Mesenteric fat pad (tissue), 1 donor: ENCODE measurements at places on chromosomes 7 and 10.
A peak's percentile ranks its signal among the peaks of the same experiment; 100 is the strongest.

GRCh38 chr7:60706-61105 lies 131.7 kb upstream of the FAM20C start:
- DNase-seq: peak; percentile 74

GRCh38 chr10:36200577-36200976 lies 558.5 kb upstream of the FZD8 start:
- DNase-seq: no peak

DNA sequence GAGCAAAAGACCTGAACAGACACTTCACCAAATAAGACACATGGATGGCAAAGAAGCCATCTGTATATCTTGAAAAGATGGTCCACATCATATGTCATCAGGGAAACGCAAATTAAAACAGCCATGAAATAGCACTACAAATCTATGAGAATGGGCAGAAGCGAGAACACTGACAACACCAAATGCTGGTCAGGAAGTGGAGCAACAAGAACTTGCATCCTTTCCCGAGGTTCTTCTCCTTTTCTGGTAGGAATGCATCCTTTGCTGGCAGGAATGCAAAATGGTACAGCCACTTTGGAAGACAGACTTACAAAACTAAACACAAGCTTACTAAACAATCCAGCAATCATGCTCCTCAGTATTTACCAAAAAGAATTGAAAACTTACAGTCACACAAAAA lies 60.0 kb downstream of the PIK3AP1 start:
- no peak for DNase-seq

DNA sequence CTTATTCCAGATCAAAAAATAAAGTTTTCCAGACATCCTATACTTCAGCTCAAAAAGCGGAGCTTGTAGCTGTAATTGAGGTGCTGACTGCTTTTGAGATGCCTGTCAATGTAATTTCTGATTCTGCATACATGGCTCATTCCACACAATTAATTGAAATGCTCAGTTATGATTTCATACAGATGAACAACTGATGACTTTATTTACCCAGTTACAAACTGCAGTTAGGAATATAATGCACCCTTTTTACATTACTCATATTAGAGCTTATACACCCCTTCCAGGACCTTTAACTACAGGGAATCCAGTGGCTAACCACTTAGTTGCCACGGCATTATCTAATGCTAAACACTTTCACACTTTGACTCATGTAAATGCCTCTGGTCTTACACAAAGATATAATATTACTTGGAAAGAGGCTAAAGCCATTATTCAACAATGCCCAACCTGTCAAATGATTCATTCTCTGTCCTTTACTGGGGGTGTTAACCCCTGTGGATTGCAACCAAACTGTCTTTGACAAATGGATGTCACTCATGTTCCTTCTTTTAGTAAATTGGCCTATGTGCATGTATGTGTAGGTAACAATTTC lies 147.3 kb downstream of the ZNF33B start:
- no peak for DNase-seq

DNA sequence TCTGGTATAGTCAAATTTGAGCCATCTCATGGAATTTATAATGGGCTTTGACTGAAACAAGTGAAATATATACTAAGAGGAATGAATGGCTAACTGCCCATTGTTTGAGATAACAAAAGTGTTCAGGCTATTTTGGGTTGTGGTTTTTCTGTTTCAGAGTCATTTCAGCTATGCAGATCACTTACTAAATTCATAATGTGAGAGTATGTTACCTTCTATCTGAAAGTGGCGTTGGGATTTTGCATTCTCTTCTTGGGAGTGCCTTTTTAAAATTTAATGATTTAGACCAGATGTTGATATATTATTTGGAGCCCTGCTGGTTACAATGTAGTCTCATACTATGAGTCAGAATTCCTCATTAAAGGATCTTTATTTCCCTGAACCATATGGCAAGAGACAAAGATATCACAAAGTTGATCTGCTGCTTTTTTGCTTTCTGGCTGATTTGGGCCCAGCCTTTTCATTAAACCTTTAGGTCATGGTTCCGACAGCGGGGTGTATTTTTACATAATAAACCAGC lies 10.4 kb downstream of the VCL start:
- no peak for DNase-seq

DNA sequence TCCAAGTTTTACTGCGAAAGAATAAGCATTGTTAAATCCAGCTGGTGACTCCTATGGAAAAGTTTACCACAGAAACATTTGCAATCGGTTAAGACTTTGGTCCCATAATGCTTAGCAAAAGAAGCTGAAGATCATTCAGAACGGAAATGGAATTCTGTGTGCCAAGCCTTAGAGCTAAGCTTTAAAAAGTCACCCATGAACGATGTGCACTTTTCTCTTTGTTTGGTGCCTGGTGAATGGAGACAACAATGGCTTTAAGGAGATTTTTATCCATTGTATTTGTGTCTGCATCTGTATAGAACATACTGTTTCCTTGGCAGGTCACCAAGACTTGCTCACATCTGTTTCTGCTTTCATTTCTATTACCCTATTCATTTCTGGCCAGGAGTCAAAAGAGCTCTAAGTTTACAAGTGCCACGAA lies 26.3 kb upstream of the COL1A2 start:
- no peak for DNase-seq

DNA sequence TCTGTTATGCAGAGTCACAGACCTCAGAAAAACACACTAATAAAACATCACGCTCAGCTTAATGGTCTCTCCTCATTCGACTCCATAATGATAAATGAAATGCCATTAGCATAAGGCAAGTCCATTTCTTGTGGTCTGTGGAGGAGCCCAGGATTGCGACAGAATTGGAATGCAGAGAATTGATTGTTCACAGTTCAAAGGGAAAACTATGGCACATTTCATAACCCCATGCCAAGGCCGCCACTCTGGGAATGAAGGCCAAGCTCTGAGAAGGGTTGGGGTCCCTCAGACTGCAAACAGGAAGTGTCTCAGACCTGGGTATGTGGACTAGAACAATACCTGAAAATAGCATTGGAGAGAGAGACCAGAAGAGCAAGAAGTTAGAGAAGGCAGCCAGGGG lies 398.9 kb downstream of the ADRA2A start:
- no peak for DNase-seq

GRCh38 chr7:23234569-23235296 lies 11.8 kb upstream of the GPNMB start:
- DNase-seq: no peak

DNA sequence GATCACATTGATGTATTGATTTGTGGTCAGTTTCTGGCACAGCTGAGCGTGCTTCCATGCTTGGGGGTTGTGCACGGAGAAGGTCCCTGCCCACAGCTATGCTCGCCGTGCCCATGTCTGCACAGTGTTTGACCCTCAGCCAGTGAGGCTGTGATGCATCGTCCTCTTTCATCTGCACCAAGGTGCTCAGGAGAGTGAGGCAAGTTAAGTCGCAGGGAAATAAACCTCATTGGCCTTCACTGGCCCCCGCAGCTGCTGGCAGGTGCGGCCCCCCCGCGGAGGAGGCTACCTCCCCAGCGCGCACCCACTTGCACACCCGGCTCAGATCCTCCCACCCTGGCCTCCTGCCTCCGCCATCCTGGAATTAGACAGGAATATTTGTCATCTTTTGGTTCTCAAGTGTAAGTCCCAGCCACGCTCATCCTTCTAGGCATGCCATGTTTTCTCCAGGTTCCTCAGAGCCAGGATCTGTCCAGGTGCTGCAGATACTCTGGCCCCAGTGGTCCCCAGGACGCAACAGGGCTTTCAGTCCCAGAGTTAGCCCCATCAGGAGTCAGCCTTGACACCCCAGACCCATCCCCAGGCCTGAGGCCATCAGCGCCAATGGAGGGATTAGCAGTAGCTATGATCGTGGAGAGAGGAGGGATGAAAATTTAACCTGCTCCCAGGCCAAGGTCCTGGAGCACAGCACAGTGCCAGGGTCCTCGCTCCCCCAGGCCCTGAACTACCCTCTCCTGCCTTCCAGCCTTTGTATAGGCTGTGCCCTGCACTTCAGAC lies 93.7 kb downstream of the OAT start:
- peak; percentile 81 for DNase-seq

GRCh38 chr10:87657371-87657770 lies 2.3 kb upstream of the PAPSS2 start:
- no peak for DNase-seq

- DNase-seq: no peak
Measured at GRCh38 chr7:106569500-106569929, 91.4 kb downstream of the CCDC71L start.

DNA sequence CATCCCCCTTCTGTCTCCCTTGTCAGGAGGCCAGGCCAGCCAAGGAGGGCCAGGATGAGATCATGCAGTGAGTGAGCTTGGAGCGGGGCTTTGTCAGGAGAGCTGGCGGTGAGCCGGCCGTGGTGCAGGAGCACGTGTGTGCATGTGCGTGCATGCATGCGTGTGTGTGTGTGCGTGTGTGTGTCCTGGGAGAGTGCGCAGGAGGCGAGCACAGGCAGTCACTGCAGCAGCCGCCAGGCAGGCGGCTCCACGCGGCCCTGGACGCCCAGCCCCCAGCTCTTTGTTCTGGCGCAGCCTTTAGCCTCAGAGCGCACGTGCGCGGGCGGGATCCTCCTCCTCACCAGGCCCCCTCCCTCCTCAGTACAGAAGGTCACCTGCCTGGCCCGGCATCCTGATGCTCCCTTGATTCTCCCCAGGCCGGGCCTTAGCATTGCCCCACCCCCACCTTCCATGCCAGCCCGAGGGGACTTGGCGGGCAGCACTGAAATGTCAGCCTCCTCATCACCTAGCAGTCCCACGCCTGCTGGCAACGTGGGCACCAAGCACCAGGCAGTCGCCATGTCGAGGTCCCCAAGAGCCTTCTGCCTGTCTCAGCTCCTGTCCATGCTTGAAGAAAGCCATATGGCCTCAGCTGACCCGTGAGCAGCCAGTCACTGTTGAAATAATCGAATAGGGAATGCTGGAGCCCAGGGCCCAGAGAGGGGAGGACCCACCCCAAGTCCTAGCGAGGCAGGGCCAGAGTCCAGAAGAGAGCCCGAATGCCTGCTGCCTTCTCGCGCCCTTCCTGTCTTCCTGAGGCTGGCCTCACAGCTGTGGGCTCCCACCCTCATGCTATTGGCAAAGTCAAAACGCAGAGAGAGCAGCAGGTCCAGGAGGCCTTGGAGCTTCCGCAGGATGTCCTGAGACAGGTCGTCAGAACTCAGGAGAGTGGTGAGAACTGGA lies 125.9 kb upstream of the PPIF start:
- DNase-seq: no peak
